Activated CD4-positive, alpha-beta T cell treated with anti-CD3 and anti-CD28 coated beads for 24 hours (primary cell): ENCODE measurements at places on chromosomes 12 and 14.

- DNase-seq, result no peak
These were observed 987 bp downstream of the CCER1 start for GRCh38 chr12:90953956-90954421.

- no peak for DNase-seq
These were observed 60.7 kb downstream of the POLR3B start for GRCh38 chr12:106417926-106418910.

DNA sequence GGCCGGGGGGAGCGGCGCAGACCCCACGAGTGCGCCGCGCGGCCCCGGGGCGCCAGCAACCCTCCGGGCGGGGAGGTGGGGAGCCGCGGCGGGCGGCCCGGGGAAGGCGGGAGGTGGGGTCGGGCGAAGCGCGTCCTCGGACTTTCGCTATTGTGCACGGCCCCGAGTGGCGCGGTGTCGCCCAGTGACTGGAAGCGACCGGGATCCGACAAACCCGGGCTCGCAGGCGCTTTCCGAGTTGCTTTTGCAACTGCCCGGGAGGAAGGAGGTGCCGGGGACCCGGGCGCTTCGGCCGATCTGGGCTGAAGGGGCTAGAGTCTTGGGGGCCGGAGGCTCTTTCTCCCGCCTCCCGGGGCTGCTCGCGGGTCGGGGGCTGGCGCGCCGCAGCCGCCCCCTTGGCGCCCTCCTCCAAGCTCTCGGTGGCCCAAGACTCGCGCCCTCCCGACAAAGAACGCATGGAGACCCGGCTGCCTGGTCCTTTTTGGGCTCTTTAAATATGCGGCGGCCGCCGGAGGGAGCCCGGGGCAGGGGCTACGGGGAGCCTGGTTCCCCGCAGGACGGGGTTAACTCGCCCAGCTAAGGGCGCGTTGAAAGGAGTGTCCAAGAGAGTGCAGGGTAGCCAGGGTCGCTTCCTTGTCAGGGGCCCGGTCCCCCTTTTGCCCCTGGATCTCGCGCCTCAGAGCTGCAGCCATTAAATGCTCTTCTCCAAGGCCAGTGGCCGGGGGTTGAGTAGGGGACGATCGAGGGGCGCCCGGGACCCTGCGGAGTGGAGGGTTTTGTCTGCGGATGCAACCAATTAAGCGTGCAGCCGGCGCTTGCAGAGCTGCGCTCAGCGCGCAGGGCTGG, 1.4 kb downstream of the HMGA2 start:
- DNase-seq, result no peak

DNA sequence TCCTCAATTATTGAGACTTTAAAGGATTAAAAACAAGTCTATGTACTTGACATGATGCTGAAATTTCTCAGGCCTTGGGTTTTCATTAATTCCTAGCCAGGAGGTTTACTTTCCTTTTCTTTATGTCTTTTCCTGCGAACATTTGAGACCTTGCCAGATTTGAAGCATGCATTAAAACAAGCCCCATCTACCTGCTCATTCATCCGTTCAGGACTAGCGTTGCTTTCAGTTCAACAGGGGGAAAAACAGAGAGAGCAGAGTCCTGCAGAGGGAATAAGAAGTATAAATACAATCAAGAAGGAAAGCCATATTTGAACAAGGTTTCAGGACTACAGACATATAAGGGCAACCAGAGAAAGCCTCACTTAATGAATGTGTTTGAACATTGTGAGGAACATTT, 542.4 kb downstream of the DIO2 start:
- no peak for DNase-seq

DNA sequence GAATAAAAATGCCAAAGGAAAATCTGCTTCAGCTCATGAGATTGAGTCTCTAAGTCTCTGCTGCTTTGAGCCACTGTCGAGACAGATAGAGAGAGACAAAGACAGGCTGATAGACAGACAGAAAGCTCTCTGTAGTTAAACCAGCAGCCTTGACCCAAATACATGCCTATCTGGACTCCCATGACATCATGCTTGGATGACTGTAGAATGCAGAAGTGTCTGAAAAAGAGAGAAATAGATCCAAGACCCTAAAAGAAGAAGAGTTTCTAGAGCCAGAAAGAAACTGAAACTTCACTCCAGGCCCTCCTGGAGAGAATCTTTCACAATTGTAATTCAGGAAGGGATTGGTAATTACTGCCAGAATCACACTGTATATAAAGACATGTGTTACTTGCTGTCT, 122.6 kb upstream of the PLXNC1 start:
- DNase-seq, result no peak

DNA sequence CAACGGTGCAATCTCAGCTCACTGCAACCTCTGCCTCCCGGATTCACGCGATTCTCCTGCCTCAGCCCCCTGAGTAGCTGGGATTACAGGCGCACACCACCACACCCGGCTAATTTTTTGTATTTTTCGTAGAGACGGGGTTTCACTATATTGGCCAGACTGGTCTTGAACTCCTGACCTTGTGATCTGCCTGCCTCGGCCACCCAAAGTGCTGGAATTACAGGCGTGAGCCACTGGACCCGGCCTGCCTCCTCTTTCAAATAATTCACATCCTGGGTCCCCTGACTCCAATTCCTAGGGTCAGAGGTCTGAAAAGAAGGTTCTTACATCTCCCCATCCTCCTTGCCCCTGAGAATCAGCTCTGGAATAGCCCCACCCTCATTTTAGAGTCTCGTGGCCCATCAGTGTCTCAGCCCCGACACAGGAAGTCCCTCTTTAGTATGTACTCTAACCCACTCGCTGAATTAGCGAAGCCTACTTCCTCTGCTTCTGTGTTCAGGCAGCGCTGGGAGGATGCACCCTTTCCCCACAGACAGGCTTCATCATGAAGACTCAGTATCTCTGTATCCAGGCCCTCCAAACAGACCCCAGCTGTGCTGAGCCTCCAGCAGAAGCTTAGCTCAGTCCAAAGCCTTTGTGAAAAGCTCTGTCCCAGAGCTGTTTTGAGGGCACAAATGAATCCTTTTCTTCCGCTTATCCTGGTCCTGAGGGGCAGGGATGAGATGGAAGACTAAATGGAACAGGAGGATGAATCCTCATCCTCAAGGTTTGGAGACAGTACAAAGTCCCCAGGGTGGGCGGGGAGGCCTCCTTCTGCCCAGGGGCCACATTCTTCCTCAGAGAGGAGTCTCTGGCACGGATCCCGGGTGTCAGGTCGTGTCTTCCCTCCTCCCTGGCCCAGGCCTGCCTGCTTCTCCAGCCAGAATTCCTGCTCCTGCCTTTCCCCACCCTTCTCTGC, 3.5 kb downstream of the LPAR5 start:
- no peak for DNase-seq

DNA sequence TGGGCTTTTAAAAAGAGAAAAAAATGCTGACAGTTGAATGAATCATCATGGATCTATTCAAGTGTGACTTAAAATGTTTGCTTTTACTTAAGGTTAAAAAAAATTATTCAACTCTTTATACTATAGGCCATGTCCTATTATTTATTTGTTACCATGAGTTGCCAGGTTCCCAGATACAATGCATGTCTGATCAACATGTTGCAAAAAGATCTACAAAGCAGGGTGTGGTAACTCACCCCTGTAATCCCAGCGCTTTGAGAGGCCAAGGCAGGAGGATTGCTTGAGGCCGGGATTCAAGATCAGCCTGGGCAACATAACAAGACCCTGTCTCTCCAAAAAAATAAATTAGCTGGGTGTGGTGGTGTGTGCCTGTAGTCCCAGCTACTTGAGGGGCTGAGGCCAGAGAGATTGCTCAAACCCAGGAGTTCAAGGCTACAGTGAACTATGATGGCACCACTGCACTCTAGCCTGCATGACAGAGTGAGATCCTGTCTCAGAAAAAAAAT, 460.8 kb downstream of the BCAT1 start:
- DNase-seq, result no peak

DNA sequence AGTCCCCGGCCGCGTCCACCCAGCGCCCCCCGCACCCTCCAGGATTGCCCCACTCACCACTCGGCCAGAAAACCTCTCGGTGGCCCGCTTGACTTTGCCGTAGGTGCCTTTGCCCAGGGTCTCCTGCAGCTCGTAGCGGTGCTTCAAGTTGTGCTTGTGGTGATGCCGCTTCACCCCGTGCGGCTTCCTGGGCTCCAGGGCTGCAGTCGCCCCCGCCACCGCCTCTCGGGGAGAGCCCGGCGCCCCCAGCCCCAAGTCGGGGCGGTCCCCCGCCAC, 459 bp downstream of the NUAK1 start:
- DNase-seq, result no peak

- peak; percentile 17 for DNase-seq
These were observed 627 bp downstream of the TESC start for GRCh38 chr12:117098361-117099217.

GRCh38 chr12:67747869-67748742, 99.6 kb downstream of the DYRK2 start:
- DNase-seq, result no peak

DNA sequence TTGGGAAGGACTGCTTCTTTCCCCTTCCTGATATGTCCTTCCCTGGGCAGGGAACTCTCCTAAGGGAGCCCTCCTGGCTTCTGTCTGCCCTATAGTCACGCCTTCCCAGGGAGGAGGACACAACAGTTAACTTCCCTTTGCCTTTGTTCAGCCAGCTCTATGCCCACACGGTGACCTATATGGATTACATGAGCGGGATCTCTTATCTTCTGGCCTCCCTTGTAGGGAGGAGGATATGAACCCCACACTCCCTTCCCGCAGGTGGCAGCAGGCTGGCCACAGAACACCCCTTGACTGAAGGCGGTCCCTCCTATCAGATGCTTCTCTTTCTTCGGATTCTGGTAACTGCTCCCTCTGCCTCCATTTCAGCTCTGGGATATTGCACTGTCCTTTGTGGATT, 135.6 kb upstream of the MAX start:
- DNase-seq, result no peak

DNA sequence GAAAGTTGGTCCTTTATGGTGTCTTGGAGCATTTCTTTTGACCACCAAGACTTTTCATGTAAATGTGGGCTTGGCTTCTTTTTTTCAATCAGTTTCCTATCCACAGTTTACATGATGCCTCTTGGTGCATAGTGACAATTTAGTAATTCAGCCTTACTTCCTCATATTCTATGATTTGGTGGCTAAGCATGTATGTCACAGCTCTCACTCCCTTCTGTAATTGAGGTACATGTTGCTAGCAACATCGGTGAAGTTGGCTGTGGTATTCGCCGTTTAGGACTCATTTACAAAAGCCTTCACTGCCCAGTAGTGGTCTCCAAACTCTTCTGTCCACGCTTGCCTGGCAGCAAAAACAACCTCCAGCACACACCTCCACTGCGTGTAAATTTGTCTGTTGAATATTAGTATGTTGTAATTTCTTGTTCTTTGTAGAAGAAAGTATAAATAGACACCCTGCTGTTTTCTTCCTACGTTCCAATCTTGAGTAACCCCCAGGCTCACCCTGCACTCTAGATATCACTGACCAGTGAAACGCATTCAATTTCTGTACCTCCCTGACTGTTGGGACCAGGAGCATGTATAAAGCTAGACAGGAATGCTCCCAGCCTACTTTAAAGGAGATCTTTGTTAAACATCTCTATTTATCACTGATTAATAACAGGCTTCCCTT, 90.4 kb downstream of the PPP2R5C start:
- no peak for DNase-seq

GRCh38 chr12:117309276-117309925, 52.0 kb downstream of the NOS1 start:
- no peak for DNase-seq

DNA sequence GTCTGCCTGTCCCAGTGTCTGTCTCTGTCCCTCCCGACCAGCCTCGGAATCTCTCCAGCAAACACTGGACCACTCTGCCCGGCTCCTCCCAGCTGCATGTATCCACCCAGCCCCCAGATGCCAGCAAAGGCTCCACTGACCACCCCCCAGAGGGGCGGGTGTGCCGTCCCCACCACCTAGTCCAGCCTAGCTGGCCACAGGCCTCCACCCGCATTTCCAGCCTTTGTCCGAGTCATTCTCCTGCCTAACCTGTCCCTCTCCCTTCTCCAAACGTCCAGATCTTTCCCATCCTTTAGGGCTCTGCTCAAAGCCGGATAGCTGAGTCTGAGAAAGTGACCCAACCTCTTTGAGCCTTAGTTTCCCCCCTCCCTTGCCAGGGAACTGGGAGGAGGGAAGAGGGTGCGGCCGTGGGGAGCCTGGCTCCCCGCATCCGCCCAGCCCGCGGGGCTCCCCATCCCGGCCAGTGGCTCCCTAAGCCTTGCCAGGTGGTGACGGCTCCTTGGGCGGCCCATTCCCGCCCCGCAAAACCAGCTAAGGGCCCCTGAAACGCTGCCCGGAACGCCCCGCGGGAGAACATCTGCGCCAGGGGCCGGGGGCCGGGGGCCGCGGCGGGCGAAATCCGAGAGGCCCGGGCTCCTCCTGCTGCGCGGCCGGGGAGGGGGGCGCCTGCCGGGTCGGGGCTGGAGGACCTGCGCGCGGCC, 34.6 kb upstream of the ANKRD9 start:
- DNase-seq, result no peak

DNA sequence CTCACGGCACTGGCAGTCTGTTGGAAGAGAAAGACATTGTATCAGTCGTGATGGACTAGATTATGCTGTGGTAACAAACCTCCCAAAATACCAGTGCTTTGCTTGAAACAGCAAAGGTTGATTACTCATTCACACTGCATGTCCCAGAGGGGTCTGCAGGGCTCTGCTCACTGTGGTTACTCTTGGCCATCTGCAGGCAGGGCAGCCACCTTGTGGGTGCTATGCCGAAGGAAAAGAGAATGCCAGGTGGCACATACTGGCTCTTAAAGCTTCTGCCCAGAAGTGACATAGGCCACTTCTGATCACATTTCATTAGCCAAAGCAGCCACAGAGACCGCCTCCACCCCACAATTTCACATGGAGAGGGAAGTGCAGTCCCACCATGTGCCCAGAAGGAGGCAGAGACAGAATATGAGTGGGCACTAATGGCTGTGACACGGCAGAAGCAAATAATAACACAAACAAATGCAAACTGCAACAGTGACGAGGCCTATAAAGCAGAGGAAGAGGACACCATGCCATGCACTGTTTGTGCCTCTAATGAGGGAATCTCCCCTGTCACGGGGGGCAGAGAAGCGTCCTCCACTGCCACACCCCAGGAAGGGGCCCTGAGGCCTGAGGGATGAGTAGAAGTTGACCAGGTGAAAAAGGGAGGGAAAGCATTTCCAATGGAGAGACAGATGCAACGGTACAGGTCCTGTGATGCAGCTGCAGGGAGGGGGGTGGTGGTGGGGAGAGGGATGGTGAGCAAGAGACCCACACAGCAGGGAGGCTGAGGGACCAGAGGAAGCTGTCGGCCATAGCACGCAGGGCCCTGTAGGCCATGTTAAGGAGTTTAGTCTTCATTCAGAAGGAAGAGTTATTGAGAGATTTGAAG, 51.7 kb upstream of the KICS2 start:
- no peak for DNase-seq

- no peak for DNase-seq
These were observed 44.6 kb downstream of the GNS start for GRCh38 chr12:64714551-64714968.

DNA sequence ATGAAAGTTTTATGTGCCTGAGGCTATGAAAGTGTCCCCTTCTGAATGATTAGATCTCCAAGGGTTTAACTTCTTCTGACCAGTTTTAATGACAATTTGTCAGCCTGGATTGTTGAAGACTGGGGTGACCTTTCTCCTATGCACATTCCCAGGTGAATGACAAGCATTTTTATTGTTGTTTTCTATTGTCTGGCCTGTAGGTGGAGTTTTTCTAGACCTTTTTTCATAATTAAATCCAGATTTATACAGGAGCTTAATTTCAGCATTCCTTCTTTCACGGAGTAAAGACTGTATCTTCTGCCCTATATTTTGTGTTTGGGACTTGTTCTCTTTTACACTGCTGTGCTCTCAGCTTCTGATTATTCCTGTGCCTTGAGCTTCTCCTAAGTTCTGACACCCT, 125.0 kb upstream of the FAR2 start:
- no peak for DNase-seq
